ENCODE measurements at places on chromosomes 1 and 21.

DNA sequence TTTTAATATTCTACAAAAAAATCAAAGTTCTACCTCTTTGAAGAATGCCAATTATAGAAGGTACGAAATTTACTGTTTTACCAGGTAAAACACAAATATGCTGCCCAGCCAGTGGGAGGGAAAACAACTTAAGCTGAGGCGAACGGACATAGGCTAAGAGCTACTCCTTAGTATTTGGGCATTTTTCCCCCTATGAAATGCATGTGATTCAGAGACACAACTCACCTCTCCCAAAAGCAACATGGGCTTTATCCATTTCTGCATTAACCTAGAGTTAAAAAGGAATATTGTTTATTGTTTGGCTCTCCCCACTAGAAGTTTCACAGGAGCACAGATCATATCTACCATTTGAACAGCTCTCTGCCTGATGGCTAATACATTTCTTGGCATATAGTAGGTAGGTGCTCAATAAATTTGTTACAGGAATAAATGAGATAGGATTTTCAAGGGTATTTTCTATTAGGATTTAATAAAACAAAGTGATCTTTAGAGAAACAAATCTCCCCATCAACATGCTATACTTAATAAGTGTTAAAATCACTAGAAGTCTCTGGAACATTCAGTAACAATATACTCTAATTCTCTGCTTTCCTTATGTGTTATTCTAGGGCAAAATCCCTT is 2.4 kb upstream of the SORT1 start:
- DNase-seq: no peak

- DNase-seq: no peak
These were observed 187.6 kb downstream of the RHOU start for GRCh38 chr1:228922722-228923376.

DNA sequence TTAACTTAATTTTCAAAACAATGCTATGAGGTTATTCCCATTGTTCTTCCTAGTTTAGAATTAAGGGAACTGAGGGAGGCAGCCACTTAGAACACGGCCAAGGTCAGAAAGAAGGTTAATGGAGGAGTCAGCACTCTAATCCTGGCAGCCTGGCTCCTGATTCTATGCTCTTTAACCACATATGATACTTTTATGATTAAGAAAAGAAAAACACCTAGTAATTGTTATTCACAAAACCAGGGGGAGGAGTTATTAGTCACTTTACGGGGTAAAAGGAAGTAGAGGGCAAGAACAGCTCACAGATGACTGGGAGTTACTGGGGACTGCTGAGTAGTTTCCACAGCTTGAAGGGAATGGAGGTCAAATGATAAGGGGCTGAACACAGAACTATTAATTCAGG is 38.6 kb downstream of the GADD45A start:
- no peak for DNase-seq

DNA sequence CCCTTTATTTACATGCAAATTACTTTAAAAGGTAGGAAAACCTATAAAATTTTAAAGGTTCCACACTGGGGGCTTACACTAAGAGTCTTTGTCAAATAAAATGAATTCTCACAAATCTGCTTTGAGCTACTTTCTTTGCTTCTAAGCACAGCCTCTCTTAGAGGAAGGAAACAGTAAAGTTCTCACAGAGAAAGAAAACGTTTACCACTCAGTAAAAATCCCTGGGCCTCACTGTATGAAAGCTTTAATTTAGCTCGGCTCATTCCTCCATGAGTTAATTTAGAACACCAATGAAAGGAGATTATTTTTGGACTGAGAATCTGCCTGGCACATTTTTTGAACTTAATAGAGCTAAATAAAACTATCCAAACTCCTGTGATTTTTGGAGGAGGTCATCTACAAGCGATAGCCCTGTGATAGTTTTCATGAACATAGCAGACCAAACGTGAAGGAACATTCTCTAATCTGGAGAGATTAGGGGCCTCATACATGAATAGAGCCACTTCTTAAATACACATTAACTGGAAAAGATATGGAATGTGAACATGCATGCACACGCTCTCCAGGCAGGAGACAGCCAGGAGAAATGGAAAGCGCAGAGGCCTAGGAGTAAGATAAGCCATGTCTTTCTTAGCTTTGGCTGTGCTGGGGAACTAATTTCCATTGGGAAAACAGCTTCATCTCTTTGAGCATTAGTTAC is 32.8 kb downstream of the PRRX1 start:
- DNase-seq: no peak

Measured in Panc1 (cell line).